SW 1271 (cell line): ENCODE measurements at places on chromosomes 2 and 18.

DNA sequence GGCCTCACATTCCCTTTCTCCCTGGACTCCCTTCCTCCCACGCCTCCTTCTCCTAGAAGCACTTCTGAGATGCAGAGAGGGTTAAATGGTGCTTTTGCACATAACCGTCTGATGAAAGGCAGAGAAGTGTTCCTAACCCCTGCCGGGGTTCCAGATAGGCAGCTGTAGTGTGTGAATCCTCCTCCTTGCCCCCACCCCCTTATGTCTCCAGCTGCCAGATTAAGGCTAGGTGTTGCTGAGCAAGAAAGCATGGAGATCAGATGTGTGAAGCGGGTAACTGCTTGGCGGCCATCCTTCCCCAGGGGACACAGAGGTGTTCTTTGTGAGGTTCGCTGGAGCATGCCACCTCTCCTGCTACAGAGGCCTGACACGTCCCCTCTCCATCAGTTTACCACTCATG, 88.3 kb downstream of the NRP2 start:
- no peak for DNase-seq

DNA sequence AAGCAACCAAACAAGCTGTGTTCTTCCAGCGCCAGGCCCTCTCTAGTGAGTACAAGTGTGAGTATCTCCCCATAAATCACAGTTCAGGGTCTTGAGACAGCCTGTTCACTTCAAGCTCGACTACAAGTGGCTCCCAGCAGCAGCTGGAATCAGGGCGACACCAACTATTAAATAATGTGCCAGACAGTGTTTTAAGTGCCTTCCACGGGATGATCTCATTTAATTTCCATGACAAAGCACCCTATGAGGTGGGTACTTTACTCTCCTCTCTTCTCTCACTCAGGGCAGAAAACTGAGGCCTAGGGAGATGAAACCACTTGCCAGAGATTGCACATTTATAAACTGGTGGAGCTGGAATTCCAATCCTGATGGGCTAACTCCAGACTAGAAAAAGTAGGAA, 2.6 kb upstream of the FAM136A start:
- no peak for DNase-seq

GRCh38 chr2:98487806-98488189, 43.1 kb downstream of the INPP4A start:
- peak; percentile 7 for DNase-seq

- DNase-seq = no peak
Observed at GRCh38 chr2:99643787-99644418, 154.1 kb upstream of the REV1 start.

- no peak for DNase-seq
Observed at GRCh38 chr2:134917360-134917865, 1.2 kb upstream of the CCNT2 start.
